Stimulated activated CD8-positive, alpha-beta memory T cell treated with anti-CD3 and anti-CD28 coated beads, Interleukin-4, amount 100 ng/mL, for 48 hours (primary cell): ENCODE measurements at places on chromosomes 6 and 20.

GRCh38 chr6:33321227-33321626 is 3.7 kb upstream of the ZBTB22 start:
- DNase-seq = no peak

DNA sequence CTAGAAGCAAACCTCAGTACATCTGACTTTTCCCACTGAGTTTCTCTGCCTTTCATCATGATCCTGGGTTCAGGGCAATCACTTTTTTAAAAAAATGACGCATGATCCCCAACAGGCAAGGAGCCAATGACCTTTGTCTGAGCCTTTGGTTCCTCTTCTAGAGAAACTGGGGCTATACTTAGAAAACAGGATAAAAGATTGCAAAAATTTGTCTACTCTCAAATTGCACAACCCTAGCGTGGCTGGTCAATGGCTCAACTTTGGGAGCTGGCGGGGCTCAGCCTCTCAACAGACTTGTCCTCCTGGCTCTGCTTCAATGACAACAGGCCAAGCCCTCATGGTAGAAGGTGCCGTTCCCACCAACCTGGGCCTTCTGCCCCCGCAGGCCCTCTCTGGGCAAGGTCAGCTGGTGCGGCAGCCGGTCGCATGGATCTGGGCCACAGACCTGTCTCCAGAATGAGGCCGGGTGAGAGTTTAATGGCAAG is 48.7 kb downstream of the PDYN start:
- DNase-seq = no peak

DNA sequence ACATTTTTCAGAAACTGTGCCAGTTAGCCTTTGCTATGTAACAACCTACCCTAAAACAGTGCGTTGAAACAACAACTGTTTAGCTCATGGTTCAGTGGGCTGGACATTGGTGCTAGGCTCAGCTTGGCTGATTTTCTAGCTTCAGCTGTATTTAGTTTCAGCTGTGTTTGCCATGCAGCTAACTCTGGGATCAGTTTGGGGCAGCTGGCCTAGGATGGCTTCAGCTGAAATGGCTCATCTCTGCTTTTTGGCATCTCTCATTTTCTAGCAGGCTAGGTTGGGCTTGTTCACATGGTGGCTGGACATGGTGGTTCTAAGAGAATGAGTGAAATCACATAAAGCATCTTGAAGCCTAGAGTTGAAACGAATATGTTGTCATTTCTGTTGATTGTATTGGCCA is 464.2 kb downstream of the QKI start:
- no peak for DNase-seq

- DNase-seq = no peak
These were observed 23.8 kb downstream of the UST start for GRCh38 chr6:148770408-148771211.

DNA sequence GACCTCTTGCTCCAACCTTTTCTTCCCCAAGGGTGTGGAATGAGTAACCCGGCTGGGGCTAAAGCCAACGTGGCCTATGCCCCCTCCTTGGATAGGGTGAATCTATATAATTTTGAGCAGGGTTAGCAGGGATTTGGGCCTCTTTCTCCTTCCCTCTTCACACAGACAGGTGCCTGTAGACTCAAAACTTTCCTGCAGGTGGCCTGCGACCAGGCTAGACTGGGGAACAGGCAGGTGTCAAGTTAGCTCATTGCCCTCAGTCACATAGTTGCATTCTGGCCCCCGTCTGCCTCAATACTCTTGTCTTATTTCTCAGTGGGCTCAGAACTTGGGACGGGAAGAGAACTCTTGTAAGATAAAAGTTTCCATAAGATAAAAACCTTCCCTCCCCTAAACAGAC is 243.0 kb downstream of the ATXN1 start:
- no peak for DNase-seq

- DNase-seq = no peak
These were observed 28.0 kb downstream of the IL22RA2 start for GRCh38 chr6:137145421-137145820.

DNA sequence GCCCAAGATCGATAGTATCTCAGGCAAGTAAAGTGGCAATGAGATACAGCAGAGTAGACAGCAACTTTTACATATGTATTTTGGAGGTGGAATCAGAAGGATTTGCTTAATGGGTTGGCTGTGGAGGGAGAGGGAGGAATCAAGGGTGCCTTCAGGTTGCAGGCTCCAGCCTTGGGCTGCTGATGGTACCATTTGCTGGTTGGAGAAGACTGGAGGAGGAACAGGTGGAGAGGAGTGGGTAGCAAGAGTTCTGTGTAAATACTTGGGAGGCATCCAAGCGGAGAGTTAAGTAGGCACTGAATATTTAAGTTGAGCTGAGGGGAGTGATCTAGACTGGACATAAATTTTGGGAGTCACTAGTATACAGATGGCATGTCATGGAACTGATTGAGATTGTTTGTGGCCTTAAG is 5.2 kb downstream of the BICRAL start:
- no peak for DNase-seq

DNA sequence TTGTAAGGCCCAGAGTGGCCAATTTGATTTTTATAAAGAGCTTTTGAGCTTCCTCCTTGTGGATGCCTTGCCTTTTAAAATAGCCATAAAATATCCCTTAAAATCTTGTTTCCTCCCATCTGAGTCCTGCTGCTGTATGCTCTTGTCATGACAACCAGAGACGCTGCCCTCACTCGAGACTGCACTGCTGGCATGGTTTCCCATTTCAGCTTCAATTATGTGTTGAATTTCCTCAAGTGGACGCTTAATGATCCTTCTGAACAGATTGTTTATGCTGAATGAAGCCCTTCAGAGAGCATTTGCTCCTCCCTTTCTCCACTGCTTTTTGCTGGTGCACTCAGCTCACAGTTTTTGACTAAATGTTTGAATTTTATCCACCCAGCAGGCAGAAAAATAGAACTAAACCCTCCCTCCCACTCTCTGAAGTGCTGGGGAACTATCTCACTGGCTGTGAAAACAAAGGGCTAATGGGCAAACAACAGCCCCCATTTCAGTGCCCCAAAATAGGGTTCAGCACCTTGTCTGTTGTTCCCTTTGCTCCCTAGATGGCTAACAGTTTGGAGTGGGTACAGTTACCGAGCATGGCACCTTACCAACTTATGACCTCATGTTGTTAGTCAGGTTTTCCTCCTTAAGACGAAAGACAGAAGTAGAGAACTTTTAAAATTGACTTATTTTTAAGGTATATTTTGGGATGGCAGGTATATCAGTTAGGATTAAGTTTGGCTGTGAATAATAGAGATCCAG is 45.5 kb upstream of the RNF8 start:
- no peak for DNase-seq

- no peak for DNase-seq
These were observed 55.9 kb downstream of the BCAS4 start for GRCh38 chr20:50850721-50851286.

GRCh38 chr6:24385536-24386269 is 17.0 kb upstream of the MRS2 start:
- no peak for DNase-seq

DNA sequence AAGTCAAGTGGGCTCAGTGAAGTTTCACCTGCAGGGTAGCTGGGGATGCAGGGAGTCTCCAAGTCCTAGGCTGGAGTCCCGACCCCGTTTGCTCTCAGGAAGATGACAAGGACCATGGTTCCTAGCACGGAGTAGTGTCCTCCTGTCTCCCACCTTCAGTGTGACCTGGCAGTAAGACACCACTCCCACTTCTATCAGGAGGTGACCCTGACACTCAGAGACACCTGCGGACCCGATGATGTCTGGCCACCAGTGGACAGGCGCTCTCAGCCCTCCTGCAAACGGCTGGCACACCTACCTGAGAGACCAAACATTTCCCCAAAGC is 1.1 kb downstream of the SOD2 start:
- DNase-seq = peak; percentile 30

- DNase-seq = no peak
These were observed 169.9 kb downstream of the CD24 start for GRCh38 chr6:106804346-106805335.

DNA sequence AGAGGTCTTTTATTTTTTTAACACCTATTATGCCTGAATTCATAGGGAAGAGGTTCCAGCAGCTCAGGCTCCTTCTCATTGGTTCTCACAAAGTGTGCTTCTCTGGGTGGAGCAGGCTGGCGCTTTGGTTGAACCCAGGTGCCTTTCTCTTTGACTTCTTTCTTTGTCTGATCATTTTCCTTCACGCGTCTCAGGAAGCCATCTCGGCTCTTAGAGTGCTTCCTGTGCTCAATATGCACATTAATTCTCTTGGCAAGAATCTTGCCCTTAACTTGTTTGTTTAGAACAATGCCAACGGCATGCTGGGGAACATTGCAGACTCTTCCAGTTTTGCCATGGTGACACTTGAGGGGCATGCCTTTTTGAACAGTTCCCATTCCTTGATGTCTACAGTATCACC is 44.2 kb upstream of the RNF24 start:
- DNase-seq = no peak

DNA sequence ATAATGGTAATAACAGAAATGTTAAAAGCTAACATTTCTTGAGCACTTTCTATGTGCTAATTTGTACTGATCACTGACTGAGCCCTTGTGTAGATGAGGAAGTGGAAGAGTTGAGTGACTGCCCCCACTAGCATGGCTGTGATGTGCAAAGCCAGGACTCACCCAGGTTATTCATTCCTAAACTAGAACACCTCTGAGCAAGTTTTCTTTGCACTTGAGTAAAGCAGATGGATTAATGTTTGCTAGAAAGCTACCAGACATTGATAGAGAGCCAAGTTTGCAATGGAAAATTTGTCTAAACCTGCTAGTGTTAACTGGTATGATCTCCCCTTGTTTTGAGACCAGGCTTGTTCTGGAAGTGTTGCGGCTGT is 467.4 kb upstream of the PLCB4 start:
- DNase-seq = no peak

- no peak for DNase-seq
These were observed 5.6 kb upstream of the GLO1 start for GRCh38 chr6:38708496-38708895.

DNA sequence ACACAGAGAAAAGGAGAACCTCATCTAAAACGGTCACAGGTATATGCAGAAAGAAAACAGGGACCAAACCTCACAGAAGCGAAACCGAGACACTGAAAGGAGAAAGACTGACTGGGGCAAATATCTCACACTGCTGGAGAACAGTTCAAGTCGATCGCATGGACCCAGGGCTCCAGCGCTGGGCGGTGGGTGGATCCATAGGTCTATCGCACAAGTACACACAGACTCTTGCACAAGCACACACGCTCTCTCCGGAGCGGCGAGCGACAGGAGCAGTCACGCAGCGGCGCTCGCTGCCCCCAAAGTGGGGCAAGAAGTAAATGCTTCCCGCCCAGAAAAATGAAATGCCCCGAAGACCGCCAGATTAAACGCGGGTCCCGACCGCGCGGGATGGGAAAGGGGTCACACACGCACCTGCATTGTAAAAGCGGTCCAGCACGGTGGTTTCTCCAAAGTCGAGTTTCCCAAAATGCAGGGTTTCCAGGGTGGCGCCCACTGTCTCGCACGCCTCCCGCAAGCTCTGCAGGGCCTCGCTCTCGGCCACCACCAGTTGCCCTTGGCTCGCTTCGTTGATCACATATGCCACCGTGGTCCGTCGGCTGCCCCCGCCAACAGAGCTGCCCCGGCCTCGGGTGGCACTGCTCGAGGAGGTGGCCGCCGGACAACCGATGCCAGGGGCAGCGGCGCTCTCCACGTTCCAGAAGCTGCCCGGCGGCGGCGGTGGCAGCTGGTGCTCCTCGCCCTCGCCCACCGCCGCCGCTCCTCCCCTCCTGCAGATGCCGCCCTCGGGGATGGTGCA is 782 bp downstream of the MAP3K5 start:
- DNase-seq = peak; percentile 62

- DNase-seq = no peak
These were observed 16.6 kb downstream of the HRH3 start for GRCh38 chr20:62203378-62204030.

GRCh38 chr20:55919956-55920355 is 85.4 kb downstream of the CBLN4 start:
- no peak for DNase-seq

DNA sequence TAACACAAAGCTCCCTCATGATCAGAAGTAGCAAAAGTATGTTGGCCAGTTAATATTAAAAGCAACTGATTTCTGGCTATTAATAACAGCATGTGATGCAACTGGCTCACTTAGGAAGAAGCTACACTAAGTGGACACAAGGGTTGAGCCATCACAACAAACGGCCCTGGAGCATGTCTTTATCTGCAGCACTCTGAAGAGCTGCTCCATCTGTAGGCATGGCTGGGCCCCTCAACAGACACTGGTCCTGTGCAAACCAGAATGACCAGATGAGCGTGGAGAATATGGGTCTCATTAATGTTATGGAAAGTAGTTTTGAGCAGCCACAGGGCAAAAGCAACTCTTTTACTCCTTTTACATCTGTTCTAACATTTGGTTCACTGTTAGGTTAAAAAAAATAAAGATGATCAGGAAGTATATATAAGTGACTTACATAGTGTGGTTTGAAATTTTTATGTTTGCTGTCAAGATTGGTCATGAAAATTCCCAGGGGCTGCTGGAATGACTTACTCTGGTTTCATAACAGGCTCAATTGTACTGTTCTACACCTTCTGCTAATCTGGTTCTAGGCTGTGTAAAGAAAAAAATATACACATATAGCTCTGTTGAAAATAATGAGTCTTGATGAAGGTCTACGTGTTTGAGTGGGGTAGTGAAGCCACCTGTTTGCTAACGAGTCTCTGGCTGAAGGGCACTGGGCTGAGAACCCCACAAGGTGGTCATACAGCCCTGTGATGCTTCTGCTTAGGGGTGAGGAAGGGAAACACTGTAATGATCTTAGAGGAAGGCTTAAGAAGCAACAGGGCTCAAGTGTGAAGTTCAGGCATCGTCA is 58.1 kb downstream of the INSM1 start:
- no peak for DNase-seq

- peak; percentile 64 for DNase-seq
These were observed 421.3 kb downstream of the PREX1 start for GRCh38 chr20:48406498-48406897.

DNA sequence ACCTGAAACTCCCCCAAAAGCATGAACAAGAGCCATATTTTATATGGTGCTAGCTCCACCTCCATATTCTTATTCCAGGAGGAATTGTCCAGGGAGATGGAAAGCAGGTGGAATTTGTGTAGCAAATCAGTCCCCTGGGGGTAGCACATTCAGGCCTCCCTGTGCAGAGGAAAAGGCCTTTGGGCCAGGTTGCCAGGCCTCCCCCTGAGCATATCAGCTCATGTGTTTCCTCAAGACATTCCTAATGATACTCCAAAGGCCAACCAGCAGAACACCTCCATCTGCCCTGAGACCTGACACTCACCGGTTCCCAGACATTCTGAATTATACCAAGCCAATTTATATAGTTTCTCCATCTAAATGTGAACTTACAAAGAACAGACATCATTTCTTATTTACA is 2.6 kb upstream of the BANF2 start:
- no peak for DNase-seq

DNA sequence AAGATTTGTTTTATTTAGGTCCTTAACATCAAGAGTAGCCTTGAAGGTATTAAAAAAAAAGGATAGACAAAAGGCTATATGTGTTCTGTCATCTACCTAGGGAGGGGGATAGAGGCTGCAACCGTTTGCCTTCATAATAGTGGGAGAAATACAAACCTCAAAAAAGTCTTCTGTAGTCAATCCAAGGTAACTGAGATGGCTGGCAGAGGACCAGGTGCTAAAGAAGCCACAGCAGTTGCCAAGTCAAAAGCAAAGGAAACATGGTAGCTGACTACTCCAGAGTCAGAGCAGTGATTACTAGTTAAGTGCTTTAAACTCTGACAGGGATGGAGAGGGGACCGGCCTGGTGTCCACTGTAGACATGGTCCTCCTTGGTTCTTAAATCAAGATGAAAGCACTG is 249.4 kb downstream of the PTPRK start:
- no peak for DNase-seq
